ENCODE measurements at places on chromosomes 4 and X. TPM values are rescaled to one million over a fixed set of nuclear protein-coding genes. Genes with fewer than 3 reads are reported as not detected.

Gene BTC
- total RNA-seq: not detected

Gene KLB
- not detected for total RNA-seq

Gene CEP135
- 19.6 TPM for total RNA-seq

GRCh38 chrX:100931925-100932285, 3.2 kb upstream of the XKRX start:
- no peak overlapping the region for H3K4me3 ChIP-seq
- no peak overlapping the region for H3K27ac ChIP-seq
- H3K36me3 ChIP-seq: no peaks in the 10 kb centered on the region
- DNase-seq: no peak
- no peaks in the 10 kb centered on the region for H3K27me3 ChIP-seq

GRCh38 chr4:80507507-80507906, 172.0 kb downstream of the CFAP299 start:
- peaks cover 4% of the 10 kb centered on the region for H3K4me1 ChIP-seq
- no peak for DNase-seq
- H3K27me3 ChIP-seq: no peaks in the 10 kb centered on the region
- no peaks in the 10 kb centered on the region for H3K36me3 ChIP-seq
- no peak overlapping the region for H3K4me3 ChIP-seq

- H3K27ac ChIP-seq: no peak overlapping the region
- H3K4me3 ChIP-seq: no peak overlapping the region
- H3K36me3 ChIP-seq: peaks cover 48% of the 10 kb centered on the region
- H3K4me1 ChIP-seq: no peaks in the 10 kb centered on the region
Measured at GRCh38 chr4:150278206-150278605, 200.0 kb downstream of the DCLK2 start.

DNA sequence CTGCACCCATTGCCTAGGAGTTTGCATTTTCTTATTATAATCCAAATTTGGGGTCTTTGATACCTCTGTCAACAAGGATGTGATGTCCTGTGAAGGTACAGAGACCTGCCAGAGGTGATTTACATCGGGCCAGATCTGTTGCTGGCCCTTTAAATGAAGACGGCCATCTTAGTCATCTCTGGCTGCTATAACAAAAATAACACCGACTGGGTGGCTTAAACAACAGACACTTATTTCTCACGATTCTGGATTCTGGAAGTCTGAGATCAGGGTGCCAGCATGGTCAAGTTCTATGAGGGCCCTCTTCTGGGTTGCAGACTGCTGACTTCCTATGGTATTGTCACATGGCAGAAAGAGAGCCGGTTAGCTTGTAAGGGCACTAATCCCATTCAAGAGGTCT, 75.7 kb downstream of the F11 start:
- DNase-seq: no peak
- H3K27me3 ChIP-seq: no peaks in the 10 kb centered on the region
- no peak overlapping the region for H3K27ac ChIP-seq
- H3K4me3 ChIP-seq: no peak overlapping the region

GRCh38 chrX:64186974-64187761, 18.3 kb downstream of the AMER1 start:
- peaks cover 2% of the 10 kb centered on the region for H3K36me3 ChIP-seq
- no peak for DNase-seq
- H3K27me3 ChIP-seq: no peaks in the 10 kb centered on the region
- H3K4me3 ChIP-seq: no peak overlapping the region
- no peak overlapping the region for H3K27ac ChIP-seq
- no peaks in the 10 kb centered on the region for H3K4me1 ChIP-seq

GRCh38 chr4:113844369-113844768, 82.8 kb upstream of the CAMK2D start:
- no peak for DNase-seq
- no peak overlapping the region for H3K27ac ChIP-seq

GRCh38 chr4:13530823-13531624, 13.3 kb downstream of the NKX3-2 start:
- H3K4me1 ChIP-seq: peaks cover 39% of the 10 kb centered on the region
- no peak for DNase-seq
- H3K36me3 ChIP-seq: no peaks in the 10 kb centered on the region

GRCh38 chr4:153748378-153748777, 11.4 kb downstream of the RNF175 start:
- no peaks in the 10 kb centered on the region for H3K36me3 ChIP-seq
- DNase-seq: no peak
- no peaks in the 10 kb centered on the region for H3K4me1 ChIP-seq
- no peak overlapping the region for H3K27ac ChIP-seq

GRCh38 chrX:130321550-130321949, 18.2 kb upstream of the SLC25A14 start:
- no peak overlapping the region for H3K4me3 ChIP-seq
- no peaks in the 10 kb centered on the region for H3K4me1 ChIP-seq
- no peak for DNase-seq
- no peak overlapping the region for H3K27ac ChIP-seq
- no peaks in the 10 kb centered on the region for H3K36me3 ChIP-seq

DNA sequence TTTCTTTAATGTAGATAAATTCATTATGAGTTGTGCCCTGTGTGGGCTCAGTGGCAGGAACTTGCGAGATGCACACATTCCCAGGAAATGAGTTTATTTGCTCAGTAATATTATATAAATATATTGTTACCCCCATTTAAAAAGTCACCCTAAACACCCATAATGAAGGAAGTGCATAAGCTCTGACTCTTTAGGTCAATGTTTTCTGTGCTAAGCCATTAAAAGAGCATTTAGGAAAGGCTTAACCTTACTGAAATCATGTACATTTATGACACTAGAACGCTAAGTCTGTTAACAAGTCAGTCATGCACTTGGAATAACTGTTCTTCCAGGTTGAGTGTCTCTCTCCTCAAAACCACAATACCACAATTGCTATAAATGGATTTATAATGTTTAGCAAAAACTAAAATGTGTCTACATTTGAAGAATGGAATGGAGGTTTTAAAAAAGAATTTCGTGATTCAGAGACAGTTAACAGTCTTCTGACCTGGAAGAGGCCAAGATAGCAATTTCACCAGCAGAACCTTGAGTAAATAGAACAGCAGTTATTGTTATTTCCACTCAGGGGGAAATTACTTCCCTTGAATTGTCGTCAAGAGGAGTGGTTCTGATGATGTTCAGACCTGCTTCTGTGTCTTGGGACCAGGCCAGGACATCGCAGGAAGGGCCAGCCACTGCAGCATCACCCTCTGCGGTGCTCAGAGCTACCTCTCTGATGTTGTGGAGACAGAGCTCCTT, 91.1 kb upstream of the VEGFC start:
- H3K36me3 ChIP-seq: no peaks in the 10 kb centered on the region
- no peaks in the 10 kb centered on the region for H3K4me1 ChIP-seq
- H3K4me3 ChIP-seq: no peak overlapping the region
- no peak overlapping the region for H3K27ac ChIP-seq
- no peaks in the 10 kb centered on the region for H3K27me3 ChIP-seq

- no peaks in the 10 kb centered on the region for H3K27me3 ChIP-seq
- no peaks in the 10 kb centered on the region for H3K4me1 ChIP-seq
Measured at GRCh38 chr4:105386012-105386411, 87.8 kb downstream of the PPA2 start.

DNA sequence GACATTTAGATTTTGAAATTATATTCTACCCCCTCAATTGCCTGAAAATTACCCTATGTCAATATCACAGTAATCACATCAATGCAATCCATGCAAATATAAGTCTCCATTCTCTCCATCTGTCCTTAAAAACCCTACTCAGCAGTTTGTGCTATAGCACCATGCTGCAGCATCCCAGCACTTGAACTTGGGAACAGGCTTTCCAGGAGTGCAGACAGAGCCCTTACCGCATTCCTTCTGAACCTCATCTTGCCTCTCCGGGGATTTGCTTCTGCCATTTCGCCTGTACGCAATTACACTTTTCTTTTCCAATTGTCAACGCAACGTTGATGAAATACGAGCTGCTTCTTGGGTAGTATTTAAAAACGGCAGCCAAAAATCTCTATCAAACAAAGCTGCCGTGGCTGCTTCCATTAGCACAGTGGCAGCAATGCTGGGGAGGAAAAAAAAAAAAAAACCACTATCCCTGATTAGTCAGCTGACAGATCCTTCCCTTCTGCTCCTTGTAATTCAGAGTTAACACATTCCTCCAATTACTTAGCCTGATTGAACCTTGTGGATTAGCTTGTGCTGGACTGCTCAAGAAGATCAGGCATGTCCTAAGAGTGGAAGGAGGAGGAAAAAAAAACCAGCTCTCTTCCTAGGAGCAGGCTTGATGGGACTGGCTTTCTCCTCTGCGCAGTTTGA, 65.6 kb downstream of the MCF2 start:
- H3K36me3 ChIP-seq: no peaks in the 10 kb centered on the region
- no peak for DNase-seq
- H3K4me1 ChIP-seq: no peaks in the 10 kb centered on the region

DNA sequence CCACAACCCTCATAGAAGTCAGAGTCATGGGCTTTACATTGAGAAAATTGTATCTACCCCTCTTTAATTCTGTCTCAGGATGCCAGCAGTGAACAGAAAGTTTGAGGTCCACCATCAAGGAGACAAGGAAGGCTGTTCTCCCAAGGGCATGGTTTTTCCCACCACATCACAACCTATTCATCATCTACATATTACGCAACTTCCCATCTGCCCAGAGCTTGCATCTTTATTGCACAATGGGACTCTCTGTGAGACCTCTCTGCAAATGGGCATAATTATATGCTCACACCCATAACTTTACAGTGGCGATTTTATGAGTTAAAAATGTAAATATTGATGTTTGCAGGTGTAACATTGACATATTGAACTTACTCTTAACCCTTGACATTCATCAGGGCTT, 38.9 kb downstream of the PAGE2 start:
- no peak overlapping the region for H3K4me3 ChIP-seq
- H3K27me3 ChIP-seq: no peaks in the 10 kb centered on the region
- no peaks in the 10 kb centered on the region for H3K4me1 ChIP-seq
- no peaks in the 10 kb centered on the region for H3K36me3 ChIP-seq
